ENCODE measurements at places on chromosomes 16 and 17.

- peak; percentile 72 for DNase-seq
Measured at GRCh38 chr17:79777894-79778503, at the start of gene CBX2. CBX2 (plus strand) TSS chr17:79778148; CDS start chr17:79778236, 88 bp downstream.

GRCh38 chr17:8147141-8147804 lies 4.9 kb downstream of the PER1 start:
- no peak for DNase-seq

GRCh38 chr17:68794636-68795434 lies 160.4 kb downstream of the ABCA8 start:
- no peak for DNase-seq

DNA sequence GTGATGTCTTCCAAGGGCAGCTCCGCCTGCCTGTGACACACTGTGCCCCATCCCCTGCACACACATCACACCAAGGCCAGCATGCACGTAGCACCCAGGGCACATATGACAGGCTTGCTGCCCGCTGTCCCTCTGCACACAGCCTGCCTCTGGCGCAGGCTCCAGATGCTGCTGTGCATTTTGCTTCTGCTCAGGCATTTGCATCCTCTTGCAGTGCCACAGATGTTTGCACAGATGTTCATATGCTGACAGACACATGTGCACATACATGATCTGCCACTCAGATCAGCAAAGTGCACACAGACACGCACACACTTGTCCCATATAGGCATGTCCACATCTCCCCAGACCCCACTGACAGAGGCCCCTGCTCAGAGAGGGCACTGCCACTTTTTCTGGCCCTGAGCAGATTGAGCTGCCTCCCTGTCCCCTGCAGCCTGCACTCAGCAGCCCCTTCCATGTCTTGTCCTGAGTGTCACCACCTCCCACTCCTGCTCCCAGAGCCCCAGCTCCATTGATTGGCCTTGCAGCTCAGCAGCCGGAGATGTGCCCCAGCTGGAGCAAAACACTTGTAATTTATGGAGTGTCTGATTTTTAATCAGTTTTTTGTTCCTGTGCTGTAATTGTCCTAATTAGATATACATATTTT lies 115.1 kb upstream of the RPL38 start:
- DNase-seq: no peak

DNA sequence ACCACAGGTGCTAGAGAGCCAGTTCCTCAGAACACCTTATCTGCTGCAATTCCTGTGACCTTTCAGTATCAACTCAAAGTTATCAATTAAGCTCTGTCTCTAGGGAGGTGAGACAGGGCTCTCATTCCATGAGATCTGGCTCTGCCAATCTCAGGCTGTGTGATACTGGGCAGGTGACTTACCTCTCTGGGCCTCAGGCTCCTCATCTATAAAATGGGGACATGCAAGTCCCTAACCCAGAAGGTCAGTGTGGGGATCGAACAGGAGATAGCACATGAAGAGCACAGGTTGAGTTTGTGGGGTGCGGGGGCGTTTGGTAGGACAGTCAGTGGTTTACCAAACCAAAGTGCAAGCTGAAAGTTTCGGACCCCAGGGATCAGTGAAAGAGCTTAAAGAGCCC lies 319.3 kb upstream of the CCL2 start:
- DNase-seq: no peak

GRCh38 chr17:43456661-43457361 lies 27.0 kb upstream of the DHX8 start:
- peak; percentile 40 for DNase-seq

DNA sequence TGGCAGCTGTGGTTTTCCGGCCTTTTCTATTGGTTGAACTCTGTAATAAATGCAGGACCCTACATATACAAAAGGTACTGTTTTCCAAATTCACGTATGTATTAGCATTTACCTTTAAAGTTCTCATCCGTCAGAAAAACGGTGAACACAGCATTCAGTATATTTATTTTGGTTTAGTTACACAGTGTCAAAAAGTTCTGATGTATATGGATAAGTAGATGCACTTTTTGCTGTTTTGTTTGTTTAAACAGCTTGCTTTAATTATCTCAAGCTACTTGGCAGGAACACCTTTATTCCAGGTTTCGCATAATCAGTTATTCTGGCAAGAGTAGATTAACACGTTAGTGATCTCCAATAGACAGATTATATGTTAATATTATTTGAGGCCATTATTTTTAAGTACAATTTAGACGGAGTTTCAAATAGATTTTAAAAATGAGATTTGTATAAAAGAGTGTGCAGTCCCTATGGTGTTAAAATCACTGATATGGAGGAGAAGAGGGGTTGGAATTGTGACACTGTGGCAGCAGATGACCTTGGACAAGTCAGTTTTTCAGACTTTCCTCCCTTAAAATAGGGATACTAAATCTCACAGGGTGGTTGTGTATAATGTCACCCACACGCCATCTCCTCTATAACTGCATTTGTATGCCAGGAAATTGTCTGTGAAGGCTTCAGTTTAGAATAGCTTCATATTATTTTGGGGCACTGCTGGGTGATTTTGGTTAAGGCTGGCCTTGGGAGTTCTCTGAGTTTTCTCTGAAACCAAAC lies 2.1 kb downstream of the HERPUD1 start:
- DNase-seq: no peak

- no peak for DNase-seq
Measured at GRCh38 chr17:19768046-19768782, 20.1 kb upstream of the ALDH3A1 start.

GRCh38 chr17:80969030-80969673 lies 22.5 kb upstream of the CHMP6 start:
- peak; percentile 38 for DNase-seq

DNA sequence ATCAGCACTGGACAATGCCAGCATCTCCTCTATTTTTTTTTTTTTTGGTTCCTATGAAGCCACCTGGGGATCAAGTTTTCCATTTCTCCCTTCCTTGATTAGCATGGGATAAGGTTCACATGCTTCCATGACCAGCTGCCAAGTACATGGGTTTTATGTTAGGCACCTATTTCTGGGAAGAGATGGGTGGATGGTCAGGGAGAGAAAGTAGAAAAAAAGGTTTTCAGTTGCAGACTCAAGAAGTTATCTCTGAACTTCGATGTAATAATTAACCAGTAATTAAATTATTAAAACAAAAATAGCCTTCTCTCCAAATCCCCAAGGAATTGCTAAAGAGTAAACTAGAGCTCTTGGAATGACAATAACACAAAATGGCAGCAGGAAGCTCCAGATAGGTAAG lies 164.9 kb upstream of the MAF start:
- no peak for DNase-seq

DNA sequence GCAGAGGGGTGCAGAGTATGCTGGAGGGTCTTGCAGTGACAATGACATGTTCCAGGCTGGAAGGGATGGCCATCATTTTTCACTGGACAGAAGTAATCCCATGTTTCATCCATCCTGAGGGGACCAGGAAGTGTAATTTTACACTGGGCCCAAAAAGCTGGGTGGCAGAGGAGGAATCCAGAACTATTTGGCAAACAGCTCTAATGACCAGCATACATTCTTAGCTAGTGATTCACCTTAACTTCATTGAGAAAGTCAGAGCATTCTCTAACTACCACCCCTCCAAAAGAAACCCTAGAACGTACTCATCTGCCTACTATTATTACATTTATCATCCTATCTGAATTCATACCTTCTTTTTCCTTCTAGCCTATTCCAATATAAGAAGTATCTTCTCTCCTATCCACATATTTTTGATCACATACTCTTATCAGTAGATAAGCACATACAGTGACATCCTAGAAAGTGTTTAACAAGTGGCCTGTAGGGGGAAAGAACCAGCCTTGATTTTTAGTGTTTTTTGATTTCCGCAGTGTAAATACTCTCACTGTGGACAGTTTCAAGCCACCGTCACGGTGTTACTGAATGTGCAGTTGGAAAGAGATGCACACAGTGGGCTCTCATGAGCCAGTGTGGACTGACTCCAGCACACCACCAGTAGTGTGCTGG lies 118.1 kb downstream of the FTO start:
- no peak for DNase-seq

- DNase-seq: no peak
Measured at GRCh38 chr17:42866631-42867575, 15.9 kb downstream of the AOC3 start.

DNA sequence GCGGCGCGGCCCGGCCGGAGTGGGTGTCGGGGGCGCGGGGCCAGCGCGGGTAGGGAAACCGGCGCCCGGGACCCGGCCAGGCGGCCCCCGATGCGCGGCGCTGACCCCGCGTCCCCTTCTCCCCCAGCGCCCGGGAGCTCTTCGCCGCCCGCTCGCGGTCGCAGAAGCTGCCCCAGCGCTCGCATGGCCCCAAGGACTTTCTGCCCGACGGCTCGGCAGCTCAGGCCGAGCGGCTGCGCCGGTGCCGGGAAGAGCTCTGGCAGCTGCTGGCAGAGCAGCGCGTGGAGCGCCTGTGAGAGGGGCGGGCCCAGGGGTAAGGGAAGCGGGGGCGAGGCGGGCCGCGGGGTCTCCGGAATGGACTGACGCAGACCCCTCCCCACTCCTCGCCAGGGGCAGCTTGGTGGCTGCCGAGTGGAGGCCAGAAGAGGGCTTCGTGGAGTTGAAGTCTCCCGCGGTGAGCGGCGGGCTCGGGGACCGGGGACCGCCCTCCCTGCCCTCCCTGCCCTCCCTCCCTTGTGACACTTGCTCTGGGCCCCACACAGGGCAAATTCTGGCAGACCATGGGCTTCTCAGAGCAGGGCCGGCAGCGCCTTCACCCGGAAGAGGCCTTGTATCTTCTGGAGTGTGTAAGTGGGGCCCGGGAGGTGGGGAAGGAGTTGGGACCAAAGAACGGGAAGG lies 430 bp downstream of the TSEN54 start:
- peak; percentile 43 for DNase-seq

DNA sequence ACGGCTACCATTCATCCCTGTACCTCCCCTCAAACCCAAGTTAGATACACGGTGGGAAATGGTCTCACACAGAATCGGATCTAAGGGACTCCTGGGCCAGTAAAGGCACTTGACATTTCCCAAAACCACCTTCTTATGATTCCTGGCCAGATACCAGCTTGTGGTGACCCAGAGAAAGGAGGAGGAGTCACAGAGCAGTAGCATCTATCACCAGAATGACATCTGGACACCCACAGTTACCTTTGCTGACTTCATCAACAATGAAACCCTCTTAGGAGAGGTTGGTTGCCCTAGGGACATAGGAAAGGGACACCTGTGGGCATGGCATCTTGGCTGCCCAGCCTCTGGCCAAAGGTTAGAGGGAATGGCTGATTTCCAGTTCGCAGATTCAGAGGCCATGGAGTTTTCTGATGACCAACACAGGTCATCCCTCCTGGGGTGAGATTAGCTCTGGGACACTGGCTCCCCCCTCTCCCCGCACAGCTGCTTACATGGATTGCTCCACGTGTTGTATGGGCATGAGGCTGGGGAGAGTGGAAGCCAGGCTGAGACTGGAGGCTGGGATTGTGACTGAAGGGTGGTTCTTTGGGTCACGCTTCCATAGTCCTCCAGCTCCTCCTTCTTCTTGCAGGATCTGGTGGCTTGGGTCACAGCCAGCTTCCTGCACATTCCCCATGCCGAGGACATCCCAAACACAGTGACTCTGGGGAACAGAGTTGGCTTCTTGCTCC lies 1.4 kb upstream of the AOC3 start:
- DNase-seq: peak; percentile 68

DNA sequence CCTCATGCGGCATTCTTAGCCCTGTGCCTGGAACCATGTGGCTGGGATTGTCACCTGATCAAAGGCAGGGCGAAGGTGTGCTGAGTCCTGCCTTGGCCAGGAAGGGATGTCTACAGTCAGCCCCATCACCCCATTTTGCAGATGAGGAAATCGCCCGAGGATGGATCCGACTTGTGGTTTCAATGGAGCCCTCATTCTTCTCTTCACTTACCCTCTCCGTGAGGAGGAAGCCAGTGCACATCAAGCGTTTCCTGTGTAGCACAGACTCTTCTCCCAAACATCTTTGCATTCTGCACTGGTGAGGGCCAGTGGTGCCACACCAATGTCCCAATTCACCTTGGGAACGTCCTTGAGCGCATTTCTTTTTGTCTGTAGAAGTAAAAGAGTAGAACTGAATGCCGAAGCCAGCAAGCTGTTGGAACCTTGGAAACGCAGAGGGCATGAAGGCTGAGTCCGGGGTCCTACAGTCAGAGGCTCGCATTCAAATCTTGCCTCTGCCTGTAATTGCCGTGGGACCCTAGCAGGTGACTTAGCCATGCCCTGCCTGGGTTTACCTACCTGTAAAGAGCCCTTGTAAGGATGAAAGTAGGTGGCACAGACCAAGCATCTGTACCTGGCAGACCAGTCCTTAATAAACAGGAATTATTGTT lies 85.4 kb downstream of the IRF8 start:
- no peak for DNase-seq

GRCh38 chr16:28499854-28500253 lies 5.4 kb downstream of the APOBR start:
- no peak for DNase-seq

DNA sequence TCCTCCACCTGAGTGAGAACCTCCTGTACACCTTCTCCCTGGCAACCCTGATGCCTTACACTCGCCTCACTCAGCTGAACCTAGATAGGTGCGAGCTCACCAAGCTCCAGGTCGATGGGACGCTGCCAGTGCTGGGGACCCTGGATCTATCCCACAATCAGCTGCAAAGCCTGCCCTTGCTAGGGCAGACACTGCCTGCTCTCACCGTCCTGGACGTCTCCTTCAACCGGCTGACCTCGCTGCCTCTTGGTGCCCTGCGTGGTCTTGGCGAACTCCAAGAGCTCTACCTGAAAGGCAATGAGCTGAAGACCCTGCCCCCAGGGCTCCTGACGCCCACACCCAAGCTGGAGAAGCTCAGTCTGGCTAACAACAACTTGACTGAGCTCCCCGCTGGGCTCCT lies 679 bp downstream of the GP1BA start:
- no peak for DNase-seq

DNA sequence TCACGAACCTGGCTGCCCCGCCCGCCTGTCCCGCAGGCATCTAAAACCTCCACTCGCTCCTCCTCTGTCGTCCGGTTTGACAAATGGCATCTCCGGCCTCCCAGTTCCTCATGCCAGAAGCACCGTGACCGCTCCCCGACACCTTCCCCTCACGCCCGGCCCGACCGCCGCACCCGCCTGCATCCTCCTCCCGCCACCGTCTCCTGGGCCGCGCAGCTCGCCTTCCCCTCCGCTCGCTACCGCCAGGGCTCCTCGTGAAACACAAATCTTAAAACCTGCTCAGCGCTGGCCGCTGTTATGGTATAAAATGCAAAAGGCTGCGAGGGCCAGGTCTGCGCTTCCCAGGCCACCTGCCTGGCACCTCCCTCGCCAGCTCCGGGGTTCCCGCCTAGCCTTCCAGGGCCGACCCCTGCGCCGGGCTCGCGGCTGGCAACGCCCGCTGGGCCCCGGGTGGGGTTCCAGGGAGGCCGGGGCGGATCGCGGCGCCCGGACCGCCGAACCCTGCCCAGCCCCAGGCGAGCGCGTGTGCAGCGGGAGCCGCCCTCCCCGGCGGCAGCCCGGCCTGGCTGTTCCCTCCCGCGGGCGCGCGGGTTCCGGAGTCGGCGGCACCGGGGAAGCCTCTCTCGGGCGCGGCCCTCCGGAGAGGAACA lies 488 bp downstream of the SPSB3 start:
- DNase-seq: no peak

GRCh38 chr17:55332296-55333041 lies 67.7 kb downstream of the HLF start:
- DNase-seq: no peak

Data from adrenal gland (tissue), 19 donors.